Subcutaneous preadipocyte (primary cell): ENCODE measurements at places on chromosomes 11 and 22. TPM values are rescaled to one million over a fixed set of nuclear protein-coding genes. Genes with fewer than 3 reads are reported as not detected.

The KCNQ1OT1 gene
- total RNA-seq: 3.3 and 4.7 TPM in 2 replicates

The FJX1 gene
- 42.6 and 140 TPM in 2 replicates for total RNA-seq

The PYGM gene
- total RNA-seq: 0.37 and 0.39 TPM in 2 replicates

The HIC2 gene
- 2.9 and 5.1 TPM in 2 replicates for total RNA-seq

The SLC7A4 gene
- total RNA-seq: not detected in 2 replicates

The NUP160 gene
- total RNA-seq: 31.6 and 46.3 TPM in 2 replicates

The MMP13 gene
- total RNA-seq: not detected in 2 replicates

The TRIM51G gene
- total RNA-seq: not detected in 2 replicates

The CBLIF gene
- total RNA-seq: not detected in 2 replicates

The IGF2 gene
- 0.37 and 0.59 TPM in 2 replicates for total RNA-seq

The ELFN2 gene
- 0.59 TPM in 1 of 2 replicates, not detected in the other for total RNA-seq

The CDC42EP1 gene
- 23.9 and 26.5 TPM in 2 replicates for total RNA-seq

The OLFML1 gene
- 4.1 and 10.7 TPM in 2 replicates for total RNA-seq

The SLC22A25 gene
- not detected in 2 replicates for total RNA-seq

The CEND1 gene
- 0.37 and 2.2 TPM in 2 replicates for total RNA-seq

The TREH gene
- not detected in 2 replicates for total RNA-seq

The P2RX6 gene
- under 0.01 and 0.20 TPM in 2 replicates for total RNA-seq

The RPS13 gene
- total RNA-seq: 653 and 1,574 TPM in 2 replicates
